GM19239 (cell line): ENCODE measurements at places on chromosomes 13 and 19.

DNA sequence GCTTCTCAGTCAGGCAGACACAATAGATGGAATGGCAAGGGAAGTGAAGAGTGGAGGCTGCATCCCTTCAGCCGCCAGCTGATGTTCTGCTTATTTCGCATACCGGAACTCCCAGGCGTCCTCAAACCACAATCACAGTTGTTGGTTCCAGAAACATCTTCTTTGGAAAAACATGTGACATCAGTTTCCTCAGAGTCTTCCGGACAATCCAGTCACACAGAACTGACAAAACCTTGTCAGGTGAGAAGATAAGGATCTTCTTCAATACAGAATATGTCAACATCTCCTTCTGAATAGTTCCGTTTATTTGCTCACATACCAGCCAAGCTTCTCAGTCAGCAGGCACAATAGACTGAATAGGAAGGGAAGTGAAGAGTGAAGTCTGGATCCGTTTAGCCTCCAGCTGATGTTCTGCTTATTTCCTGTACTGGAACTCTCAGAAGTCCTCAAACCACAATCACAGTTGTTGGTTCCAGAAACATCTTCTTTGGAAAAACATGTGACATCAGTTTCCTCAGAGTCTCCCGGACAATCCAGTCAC lies 45.1 kb upstream of the CEACAM21 start:
- no peak for DNase-seq

- DNase-seq: no peak
These were observed 52.7 kb upstream of the FAM216B start for GRCh38 chr13:42728507-42729180.

- no peak for DNase-seq
These were observed 50.5 kb upstream of the ZNF507 start for GRCh38 chr19:32294871-32295438.

GRCh38 chr19:43782311-43782660 lies 1.5 kb upstream of the KCNN4 start:
- no peak for DNase-seq

DNA sequence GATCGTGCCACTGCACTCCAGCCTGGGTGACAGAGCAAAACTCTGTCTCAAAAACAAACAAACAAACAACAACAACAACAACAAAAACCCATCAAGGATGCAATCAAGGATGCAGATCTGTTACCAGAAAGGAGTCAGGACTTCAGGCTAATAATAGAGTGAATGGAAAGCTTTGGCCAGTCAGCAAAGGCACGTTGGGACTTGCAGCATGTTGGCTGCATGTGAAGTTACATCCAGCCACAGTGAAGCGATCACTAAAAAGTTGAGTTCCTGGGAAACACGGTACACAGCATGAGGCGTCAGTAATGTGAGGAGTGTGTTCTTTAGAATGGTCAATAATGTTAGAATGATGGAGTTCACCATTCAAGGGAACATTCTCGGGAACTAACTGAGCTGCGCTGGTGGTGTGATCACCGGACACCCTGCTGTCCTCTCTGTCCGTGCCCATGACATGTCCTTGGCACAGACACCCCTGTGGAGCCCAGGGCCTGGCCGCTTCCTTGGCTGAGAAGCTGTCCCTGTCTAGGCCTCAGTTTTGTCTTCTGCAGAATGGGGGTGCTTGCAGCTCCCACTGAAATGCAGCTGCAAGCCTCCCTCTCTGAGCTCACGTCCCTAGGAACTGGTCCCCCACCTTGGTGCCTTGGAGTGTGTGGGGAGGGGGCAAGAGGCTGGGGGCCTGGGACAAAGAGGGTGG lies 2.3 kb upstream of the LGALS7B start:
- DNase-seq: no peak

GRCh38 chr13:109728791-109729731 lies 57.3 kb downstream of the IRS2 start:
- DNase-seq: no peak

DNA sequence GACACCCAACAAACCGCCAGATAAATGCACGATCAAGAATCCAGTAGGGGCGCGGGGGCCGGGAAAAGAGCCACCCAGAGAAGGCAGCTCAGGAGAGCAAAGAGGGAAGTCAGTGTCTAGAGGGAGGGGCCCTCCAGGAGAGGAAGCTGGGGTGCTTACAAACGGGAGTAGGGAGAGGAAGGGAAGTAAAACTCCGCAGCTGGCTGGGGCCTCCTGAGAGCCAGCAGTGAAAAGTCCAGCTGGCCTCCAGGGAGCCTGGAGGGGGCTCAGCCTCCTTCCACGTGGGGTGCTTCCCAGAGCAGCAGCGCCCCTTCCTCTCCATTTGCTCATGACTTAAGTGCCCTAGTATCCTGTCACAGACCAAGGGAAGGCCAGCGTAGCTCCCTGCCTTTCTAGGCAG lies 51.8 kb downstream of the TMED1 start:
- DNase-seq: no peak

DNA sequence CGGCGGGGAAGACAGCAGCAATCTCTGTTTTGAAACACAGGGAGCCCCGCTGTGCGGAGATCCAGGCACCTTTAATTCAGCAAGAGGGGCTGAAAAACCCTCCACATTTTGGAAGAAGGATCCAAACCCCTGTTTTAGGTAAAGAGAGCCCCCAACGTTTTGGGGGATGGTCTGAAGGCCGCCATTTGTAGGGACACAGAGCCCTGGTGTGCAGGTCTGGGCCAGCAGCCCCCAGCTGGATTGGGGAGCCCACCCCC lies 3.5 kb upstream of the HOOK2 start:
- no peak for DNase-seq

GRCh38 chr13:51760592-51760991 lies 43.4 kb downstream of the DHRS12 start:
- no peak for DNase-seq
